ENCODE measurements at places on chromosomes 5 and 9. TPM values are rescaled to one million over a fixed set of nuclear protein-coding genes. Genes with fewer than 3 reads are reported as not detected.

RIOK2 gene
- total RNA-seq = 28.6 TPM

TXNDC8 gene
- not detected for total RNA-seq

RHOBTB3 gene
- 29.5 TPM for total RNA-seq

DNA sequence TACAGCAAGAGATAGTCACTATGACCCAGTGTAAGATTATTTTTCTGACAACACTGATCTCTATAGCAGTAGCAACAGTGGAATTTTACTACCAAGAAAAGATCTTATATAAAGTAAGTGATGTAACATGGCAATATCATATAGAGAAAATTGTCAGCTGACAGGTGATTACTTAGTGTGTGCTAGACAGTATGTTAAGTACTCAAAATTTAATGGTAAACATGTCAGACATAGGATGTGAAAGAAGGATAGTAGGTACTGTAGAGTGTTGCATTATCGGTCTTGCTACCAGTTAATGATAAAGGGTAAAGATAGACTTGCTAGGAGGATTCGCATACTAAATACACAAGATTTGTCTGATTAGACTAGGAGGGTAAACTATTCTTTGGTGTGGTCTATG, 247.4 kb downstream of the CYLC2 start:
- H3K27me3 ChIP-seq = no peaks in the 10 kb centered on the region
- H3K36me3 ChIP-seq = no peaks in the 10 kb centered on the region
- H3K4me3 ChIP-seq = no peak overlapping the region
- H3K27ac ChIP-seq = no peak overlapping the region
- DNase-seq = no peak

DNA sequence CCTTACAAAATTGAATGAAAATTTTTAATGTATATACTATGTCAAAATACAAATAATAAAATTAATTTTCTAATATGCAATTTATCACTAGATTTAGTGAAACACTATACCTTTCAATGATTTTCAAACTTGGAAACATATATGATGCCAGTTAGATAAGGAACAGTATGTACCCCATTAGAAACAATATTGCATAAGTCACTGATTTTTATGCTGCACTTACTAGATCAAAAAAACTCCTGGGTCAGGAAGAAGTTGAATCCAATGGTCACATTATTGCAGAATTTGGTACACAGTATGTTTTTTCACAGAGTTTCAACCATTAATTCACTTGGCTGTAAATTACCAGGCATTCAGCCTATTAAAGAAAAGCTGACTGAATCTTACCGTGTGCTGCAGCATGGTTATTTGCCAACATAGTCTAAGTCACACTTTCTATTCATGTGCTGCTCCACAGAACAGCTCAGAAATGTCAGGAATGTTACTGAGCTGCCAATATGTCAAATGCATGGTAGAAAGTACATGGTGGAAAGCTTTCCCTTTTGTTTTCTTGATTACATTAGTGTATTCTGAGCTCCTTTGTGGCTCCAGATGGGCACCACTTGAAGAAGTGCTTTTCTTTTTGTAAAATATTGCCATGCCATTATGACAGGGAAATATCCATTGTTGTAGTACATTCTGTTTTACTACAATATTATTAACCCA, 9.9 kb upstream of the PRR16 start:
- H3K4me3 ChIP-seq = no peak overlapping the region
- H3K36me3 ChIP-seq = peaks cover 13% of the 10 kb centered on the region
- no peak for DNase-seq
- H3K27me3 ChIP-seq = no peaks in the 10 kb centered on the region
- H3K4me1 ChIP-seq = peaks cover 11% of the 10 kb centered on the region

DNA sequence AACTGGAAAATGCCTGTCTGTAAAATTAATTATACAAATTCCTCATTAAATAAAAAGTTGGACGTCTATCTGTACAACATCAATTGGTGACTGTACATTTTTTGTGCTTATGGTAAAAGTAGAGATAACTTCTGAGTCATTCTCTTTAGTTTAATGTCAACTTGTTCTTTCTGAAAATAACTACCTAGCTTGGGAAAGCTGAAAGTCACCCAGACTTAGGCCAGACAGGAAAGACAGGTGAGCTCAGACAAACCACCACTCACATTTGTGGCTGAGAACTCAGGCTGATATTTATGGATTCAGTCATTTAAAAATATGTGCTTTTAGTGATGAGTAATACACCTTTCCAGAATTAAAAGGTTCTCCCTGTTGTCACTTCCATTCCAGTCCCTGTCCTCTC, 31.9 kb upstream of the ENTREP1 start:
- H3K4me3 ChIP-seq = no peak overlapping the region
- no peaks in the 10 kb centered on the region for H3K36me3 ChIP-seq
- DNase-seq = no peak
- peaks cover 24% of the 10 kb centered on the region for H3K27me3 ChIP-seq

DNA sequence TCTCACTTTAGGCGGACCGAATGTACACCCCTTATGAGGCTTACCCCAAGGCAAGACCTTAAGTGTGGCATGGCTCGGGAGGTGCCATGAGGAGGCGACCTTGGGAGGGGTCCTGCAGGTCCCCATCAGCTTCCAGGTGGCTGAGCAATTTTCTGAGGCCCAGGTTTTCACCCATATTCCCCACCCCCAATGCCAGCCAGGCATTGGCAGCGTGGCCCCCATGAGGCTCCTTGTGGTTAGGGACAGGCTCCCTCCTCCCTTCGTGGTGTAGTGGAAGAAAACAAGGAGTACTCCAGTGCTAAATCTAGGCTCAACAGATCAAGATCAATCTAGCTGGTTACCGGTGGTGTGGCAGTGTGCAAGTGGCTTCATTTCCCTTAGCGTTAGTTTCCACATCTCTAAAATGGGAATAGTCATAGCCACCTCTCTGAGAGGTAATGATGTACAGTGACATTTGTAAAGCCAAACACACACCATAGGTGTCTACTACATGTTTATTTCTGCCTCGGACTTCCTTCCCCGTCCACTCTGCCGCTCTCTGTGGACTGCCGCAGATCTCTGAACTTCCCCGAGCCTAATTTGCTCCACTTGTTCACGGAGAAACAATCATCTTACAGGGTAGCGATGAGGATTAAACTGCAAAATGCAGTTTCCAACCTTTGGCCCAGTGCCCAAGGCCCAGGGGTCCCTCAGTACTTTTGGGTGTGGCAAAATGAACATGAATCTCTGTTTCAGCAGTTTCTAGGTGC, 8.4 kb downstream of the LHX2 start:
- H3K4me3 ChIP-seq = no peak overlapping the region
- peaks cover 28% of the 10 kb centered on the region for H3K4me1 ChIP-seq
- no peak for DNase-seq
- H3K27me3 ChIP-seq = peaks cover 99% of the 10 kb centered on the region

DNA sequence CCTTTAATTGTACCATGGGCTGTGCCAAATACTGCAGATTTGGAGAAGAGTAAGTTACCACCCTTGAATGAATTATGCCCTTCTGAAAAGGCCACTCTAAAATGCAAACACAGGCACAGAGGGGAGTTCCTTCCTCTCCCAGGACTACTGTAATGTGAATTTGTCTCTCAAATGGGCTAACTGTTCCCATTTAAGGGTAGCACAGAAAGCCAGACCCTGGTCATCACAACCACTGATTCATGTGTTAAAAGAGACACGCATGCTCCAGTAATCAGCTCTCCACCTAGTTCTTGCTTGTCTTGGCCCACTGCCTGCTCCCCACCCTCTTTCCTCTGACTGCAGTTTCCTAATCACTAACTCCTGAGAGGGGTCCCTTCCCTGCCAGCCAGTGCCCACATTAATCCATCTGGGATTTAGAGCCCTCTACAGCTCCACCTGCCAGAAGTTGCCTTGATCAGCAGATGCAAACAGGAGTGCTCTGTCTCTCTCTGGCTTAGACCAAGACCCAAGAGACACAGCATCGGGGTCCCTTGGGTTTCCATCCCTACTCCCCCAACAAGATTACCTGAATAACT, 382.4 kb downstream of the TMEM167A start:
- no peaks in the 10 kb centered on the region for H3K4me1 ChIP-seq
- H3K27ac ChIP-seq = no peak overlapping the region
- no peaks in the 10 kb centered on the region for H3K36me3 ChIP-seq
- H3K4me3 ChIP-seq = no peak overlapping the region

DNA sequence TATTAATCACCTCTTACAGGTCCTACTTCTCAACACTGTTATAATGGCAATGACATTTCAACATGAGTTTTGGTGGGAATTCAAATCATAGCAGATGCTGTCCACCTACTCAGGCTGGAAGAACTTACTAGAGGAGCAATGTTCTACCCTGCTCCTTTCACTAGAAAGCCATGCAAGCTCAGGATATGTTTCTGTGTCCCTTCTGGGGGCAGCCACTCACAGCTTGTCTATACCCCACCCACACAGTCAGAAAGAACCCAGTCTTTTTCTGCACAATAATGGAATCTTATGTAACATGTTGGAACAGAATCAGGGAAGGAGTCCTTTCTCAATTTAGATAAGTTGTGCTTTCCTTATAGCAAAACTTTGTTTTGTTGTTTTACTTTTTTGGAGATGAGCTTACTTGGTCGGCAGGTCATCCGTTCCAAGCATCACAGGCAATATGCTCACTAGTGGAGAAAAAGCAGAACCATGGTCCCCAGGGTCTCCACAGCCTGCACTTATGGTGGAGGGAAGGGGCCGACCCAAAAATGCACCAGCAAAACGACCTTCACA, 53.3 kb upstream of the ICE1 start:
- peaks cover 15% of the 10 kb centered on the region for H3K27me3 ChIP-seq
- no peaks in the 10 kb centered on the region for H3K4me1 ChIP-seq
- H3K36me3 ChIP-seq = no peaks in the 10 kb centered on the region
- no peak overlapping the region for H3K27ac ChIP-seq
- DNase-seq = no peak
- no peak overlapping the region for H3K4me3 ChIP-seq

DNA sequence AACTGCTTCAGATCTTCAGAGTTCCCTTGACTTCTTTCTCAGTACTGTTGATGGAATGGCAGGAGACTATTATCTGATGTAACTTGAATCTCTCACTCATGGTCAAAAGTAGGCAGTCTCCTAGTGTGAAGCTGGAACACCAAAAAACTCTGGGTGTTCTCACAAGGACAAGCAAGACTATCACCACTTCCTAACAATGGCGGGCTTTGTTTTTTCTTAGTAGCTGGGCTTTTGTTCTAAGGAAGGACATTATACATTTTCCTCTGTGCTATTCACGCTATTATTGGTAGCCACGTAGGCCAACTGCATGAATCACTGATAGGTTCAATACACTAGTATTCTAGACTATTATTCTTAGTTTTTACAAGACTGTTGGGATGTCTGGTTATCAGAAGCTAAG, 67.7 kb upstream of the ATG10 start:
- H3K27me3 ChIP-seq = no peaks in the 10 kb centered on the region
- H3K4me3 ChIP-seq = no peak overlapping the region
- no peaks in the 10 kb centered on the region for H3K4me1 ChIP-seq
- no peaks in the 10 kb centered on the region for H3K36me3 ChIP-seq
- no peak for DNase-seq

GRCh38 chr5:36481454-36482120, 124.8 kb upstream of the SLC1A3 start:
- H3K27me3 ChIP-seq = no peaks in the 10 kb centered on the region
- no peaks in the 10 kb centered on the region for H3K4me1 ChIP-seq
- DNase-seq = no peak
- no peaks in the 10 kb centered on the region for H3K36me3 ChIP-seq
- no peak overlapping the region for H3K27ac ChIP-seq

DNA sequence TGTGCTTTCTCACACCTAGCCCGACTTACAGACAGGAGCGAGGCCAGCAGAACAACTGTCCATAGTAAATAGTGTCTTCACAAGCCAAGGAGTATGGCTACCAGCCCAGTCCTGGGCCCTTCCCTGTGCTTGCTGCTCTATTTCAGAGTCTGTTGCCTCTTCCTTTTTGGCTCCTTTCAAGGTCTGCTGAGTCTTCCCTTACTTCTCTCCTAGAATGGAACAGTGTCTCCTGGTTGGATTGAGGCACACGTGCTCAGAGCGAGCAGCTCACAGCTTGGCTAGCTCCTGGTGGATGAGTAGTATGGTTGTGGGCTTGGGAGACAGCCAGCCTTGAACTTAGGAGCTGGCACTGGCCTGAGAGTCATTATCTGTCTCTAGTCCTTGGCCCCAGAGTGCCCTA, 72.8 kb downstream of the TLE4 start:
- H3K4me3 ChIP-seq = no peak overlapping the region
- no peak overlapping the region for H3K27ac ChIP-seq
- H3K36me3 ChIP-seq = no peaks in the 10 kb centered on the region
- no peaks in the 10 kb centered on the region for H3K4me1 ChIP-seq
- no peak for DNase-seq

DNA sequence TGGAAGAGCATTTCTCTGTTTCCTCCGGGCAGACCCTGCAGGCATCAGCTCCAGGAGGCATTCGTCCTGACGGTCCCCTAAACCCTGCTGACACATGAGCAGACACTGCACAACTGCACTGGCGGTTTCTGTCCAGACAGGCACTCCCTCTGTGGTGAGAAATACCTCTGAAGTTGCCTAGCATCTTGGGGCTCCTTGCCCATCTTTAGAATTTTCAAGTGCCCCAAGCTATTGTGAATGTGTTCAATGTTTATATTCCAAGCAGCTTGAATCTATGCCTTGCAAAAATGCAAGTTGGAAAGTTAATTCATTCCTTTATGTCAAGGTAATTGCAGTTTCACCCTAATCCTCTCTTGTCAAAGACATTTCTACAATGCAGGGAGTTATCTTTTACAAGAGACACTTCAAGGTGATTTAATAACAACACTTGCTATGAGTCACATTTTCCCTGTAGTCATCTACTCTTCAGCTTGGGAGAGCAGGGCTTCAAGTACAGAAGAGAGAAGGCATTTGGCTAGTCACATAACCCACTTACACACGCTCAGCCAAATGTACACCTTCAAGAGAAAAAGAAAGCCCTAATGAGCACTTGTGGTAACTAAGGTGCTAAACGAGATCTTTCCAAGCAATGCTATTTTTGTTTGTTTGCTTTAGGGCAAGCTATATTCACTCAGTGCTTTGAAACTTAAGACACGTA, 302.5 kb downstream of the MLLT3 start:
- no peak overlapping the region for H3K4me3 ChIP-seq
- H3K27me3 ChIP-seq = no peaks in the 10 kb centered on the region
- H3K36me3 ChIP-seq = no peaks in the 10 kb centered on the region
- H3K27ac ChIP-seq = no peak overlapping the region

DNA sequence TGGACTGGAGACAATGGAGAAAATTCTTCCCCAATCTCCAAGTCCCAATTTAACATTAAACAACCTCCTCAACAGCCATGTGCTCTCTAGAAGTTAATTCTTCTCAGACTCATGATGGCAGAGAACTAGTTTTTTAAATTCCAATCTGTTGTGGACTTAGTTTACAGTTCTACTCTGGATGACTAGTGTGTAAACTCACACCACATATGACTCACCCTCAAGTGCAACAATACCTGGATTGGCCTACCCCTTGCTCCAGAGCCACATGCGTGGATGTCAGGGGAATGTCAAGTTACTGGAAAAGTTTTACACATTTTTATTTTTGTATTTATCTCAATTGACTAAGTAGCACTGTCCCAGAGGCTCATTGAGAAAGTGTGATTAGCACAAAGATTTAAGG, 136.0 kb upstream of the EFNA5 start:
- H3K4me3 ChIP-seq = no peak overlapping the region
- no peaks in the 10 kb centered on the region for H3K36me3 ChIP-seq
- no peaks in the 10 kb centered on the region for H3K4me1 ChIP-seq
- peaks cover 6% of the 10 kb centered on the region for H3K27me3 ChIP-seq
- no peak overlapping the region for H3K27ac ChIP-seq
